ENCODE measurements at places on chromosomes 4 and X.

- DNase-seq = no peak
Observed at GRCh38 chr4:159012381-159012780, 90.5 kb upstream of the RAPGEF2 start.

DNA sequence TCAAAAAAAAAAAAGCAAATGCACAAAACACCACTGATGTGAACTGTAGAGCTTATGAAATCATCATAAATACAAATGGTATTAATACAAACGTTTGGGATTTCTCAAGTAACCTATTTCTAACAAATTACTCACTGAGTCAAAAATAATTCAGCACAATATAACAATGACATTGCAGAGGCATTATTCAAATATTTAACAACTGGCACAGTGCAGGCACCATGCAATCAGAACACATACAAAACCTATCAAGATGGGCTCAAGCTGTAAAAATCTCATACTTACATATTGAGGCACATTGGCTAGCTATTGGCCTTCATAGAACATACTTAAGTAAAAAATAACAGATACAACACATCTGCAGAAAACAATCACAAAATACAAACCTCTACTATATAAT, 81.1 kb downstream of the LRBA start:
- no peak for DNase-seq

- no peak for DNase-seq
Observed at GRCh38 chr4:118992149-118992548, 103.5 kb downstream of the SYNPO2 start.

DNA sequence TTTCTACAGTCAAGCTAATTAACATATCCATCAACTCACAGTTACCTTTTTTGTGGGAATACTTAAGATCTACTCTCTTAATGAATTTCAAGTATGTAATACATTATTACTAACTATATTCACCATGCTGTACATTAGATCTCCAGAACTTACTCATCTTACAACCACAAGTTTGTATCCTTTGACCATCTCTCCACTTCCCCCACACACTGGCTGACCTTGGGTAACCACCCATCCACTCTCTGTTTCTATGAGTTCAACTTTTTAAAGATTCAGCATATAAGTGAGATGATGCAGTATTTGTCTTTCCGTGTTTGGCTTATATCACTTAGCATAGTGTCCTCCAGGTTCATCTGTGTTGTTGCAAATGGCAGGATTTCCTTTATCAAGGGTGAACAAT, 30.5 kb upstream of the MAGED1 start:
- DNase-seq = no peak

GRCh38 chr4:98289375-98289774, 28.2 kb downstream of the RAP1GDS1 start:
- DNase-seq = no peak

GRCh38 chr4:161178310-161178709, 985.5 kb downstream of the FSTL5 start:
- no peak for DNase-seq

DNA sequence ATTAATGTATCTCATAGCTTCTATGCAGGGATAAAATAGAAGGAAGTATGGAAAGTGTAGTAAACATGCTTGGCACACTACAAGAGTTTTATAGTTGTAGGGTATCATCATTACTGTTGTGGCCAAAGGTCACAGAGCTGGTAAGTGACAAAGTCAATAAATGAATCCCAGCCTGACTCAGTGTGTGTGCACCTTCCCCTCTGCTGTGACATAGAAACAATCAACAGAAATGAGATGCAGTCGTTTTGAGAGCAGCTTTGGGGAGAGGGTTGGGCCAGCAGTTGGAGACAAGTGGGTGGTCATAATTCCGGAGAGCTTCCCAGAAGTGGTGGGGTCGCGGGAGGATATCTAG, 82.4 kb upstream of the RBPJ start:
- no peak for DNase-seq

DNA sequence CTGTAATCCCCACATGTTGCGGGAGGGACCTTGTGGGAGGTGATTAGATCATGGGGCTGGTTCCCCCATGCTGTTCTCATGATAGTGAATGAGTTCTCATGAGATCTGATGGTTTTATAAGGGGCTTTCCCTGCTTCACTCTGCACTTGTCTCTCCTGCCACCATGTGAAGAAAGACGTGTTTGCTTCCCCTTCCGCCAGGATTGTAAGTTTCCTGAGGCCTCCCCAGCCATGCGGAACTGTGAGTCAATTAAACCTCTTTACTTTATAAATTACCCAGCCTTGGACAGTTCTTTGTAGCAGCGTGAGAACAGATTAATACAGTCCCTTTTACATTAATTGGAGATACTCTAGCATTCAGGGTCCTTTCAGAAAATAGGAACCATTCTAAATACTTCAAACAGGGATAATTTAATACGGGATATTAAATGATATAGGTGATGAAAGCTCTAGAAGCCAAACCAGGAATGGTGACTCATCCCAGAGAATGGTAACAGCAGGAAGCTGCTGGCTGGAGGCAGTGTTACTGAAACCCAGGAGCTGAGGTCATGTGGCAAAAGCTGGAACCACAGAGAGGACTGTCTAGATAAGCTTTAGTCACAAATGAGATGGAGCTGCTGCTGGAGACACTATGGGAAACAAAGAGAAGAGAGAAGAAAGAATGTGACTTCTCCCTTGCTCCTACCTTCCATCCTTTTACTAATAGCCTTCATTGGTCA, 57.3 kb downstream of the GSTCD start:
- no peak for DNase-seq

- no peak for DNase-seq
Observed at GRCh38 chr4:117560329-117560728, 474.0 kb upstream of the NDST3 start.

DNA sequence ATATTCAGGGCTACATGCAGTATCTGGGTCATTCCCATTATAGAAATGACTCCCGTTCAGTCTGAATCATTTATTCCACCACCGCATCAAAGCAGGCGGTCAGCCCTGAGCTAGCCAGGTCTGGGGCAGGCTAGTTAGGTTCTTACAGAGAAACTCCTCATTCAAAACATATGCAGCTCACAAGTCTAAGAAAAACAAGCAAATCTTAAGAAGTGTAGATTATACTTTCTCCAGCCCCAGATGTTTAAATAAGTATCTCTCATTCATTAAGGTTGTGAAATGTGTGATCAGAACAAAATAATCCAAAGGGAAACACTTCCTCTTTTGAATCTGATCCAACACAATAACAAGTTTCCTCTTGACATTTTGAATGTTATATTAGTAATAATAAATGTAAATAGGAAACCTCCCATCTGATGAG, 441.9 kb downstream of the INPP4B start:
- no peak for DNase-seq

- DNase-seq = no peak
Observed at GRCh38 chr4:147430111-147430510, 50.8 kb upstream of the EDNRA start.

DNA sequence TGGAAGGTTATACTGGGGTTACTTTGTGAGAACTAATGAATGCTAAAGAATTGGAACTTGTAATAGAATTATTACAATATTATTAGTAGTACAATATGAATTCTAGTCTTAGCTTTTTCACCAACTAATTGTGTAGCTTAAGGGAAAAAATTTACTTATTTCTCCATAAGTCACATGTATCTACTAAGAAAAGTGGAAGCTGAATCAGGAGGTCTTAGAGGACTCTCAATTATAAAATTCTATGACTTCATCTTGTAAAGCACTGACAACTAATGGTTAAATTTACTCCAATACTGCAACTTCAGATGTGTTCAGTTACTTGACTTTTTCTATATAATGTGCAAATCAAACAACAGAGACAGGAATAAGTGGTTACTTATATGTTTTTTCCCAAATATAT, 899 bp upstream of the TMPRSS11D start:
- no peak for DNase-seq

DNA sequence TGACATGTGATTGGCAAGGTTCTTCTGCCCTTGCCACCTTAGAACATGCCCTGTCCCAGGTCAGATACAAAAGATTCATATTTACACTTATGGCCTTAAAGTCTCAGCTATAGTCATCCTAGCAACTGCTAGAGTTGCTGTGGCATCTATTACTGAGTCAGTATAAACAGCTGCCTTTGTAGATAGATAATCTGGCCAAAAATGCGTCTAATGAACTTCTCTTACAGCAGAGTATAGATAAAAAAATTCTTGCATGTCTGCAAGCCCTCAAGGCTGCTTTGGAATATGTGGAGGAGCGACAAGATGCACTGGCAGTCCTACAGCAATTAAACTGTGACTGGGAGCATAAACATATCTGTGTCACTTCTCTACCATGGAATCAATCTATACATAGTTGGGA, 1209.7 kb upstream of the PABPC4L start:
- no peak for DNase-seq

DNA sequence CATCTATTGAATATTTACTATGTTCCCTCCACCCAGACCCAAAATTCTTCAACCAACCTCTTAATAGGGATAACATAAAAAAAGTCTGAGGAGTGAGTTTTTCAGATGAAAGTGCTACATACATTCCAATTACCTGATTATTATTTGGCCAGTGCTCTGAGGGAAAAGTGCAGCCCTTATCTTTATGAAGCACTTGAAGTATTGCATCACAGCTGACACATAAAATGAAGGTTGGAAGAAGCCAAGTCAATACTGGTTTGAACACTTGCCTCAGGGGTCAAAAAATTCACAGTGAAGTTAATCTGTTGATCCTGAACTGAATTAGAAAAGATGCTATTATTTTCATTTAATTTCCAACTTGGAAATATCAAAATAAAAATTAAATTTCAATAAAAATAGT, 498.9 kb downstream of the INPP4B start:
- DNase-seq = no peak

- DNase-seq = no peak
Observed at GRCh38 chrX:113370006-113370405, 529.4 kb upstream of the AMOT start.

- no peak for DNase-seq
Observed at GRCh38 chrX:72121383-72121782, 10.3 kb downstream of the RTL5 start.

DNA sequence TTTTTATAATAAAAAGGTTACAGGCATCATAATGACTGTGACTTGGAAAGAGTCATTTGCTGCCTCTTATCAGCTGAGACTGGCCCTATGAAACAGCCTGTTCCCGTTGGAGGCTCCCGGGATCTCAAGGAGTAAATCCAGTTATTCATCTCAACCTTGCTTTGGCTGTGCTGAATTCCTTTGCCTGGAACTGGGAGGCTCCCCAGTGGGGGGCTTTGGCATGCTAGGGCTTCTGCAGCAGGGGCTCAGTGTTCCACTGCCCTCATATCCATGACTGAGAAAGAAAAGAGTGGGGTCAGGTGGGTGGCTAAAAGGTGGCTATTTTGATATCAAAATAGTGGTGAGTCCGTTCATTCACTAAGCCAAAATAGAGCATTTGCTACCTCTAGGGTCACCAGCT, 71.2 kb downstream of the TRPC5 start:
- DNase-seq = no peak

DNA sequence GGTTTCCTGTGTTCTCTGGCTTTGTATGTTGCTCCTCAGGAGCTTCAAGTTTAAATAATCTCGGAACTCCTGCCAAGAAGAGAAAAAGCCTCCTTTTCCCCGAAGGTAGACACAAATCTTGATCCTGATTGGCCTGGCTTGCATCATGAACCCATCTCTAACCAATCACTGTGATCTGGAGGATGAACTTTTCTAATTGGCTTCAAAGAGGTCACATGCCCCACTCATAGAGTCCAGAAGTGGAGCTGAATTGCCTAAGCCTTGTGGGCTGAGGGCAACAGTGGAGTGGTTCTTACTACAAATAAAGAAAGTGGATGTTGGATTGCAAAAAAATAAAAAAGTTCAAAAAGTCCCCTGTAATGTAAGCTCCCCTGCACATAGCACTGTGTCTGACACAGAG, 245.9 kb downstream of the MID1IP1 start:
- no peak for DNase-seq

DNA sequence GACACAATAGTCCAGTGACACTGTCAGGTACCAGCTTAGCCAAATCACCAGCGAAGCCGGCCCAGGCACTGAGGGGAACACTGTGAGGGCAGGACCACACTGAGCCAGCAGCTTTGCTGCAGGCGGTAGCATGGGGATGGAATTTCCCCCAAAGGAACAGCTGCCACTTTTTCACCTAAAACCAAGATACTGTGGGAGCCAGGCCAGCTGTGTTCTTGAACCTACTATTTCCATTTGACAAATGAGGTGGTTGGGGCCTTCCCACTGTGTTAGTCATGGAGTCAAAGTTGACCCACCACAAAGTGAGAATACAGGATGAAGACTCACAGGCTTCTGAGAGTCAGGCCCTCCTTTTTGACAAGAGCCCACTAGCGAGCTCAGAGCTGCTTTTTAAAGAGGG, 70.7 kb upstream of the SH3RF1 start:
- no peak for DNase-seq

DNA sequence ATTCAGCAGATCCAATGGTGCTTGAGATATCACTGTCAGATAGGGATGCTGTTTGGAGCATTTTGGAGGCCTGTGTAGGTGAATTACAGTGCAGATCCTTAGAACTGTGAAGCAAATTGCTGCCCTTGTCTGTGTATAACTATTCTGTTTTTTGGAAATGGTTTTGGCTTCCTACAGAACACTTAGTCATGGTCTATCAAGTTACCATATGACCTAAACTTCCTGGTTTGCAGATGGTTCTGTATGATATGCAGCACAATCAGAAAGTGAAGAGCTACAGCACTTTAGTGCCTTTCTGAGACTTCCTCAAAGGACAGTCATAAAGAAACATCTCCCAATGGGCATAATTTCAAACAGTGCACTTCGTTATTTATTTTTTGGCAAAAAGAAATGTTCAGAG, 688.6 kb downstream of the SH3BGRL start:
- no peak for DNase-seq

DNA sequence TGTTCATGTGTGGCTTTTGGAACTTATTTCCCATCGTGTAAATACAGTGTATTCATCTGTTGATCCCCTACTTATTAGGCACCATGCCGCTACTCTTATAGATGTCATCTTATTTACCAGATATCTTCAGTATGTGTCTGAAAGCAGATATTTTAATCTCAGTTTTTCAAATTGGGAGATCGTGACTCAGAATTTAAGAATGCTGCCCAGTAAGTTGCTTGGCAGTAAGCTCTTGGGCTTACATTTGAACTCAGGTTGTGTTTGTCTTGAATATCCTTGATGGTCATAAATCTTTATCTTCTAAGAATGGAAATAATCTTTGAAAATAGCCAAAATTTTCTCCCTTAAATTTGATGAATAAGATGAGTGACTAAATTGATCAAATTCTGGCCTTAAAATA, 45.9 kb upstream of the RPA4 start:
- no peak for DNase-seq

DNA sequence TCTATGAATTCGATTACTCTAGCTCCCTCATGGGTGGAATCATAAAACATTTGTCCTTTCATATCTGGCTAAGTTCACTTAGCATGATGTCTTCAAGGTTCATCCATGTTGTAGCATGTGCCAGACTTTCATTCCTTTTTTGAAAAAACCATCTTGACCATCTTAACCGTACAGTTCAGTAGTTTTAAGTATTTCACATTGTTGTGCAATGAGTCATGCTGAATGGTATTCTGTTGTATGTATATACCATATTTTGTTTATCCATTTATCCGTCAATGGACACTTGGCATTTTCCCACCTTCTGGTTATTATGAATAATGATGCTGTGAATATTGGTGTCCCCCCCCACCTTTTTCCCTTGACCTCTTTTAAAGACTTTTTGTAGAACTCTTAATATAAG, 72.4 kb upstream of the TLR2 start:
- no peak for DNase-seq

- no peak for DNase-seq
Observed at GRCh38 chr4:186095406-186095805, 9.1 kb upstream of the FAM149A start.
